Stimulated activated effector memory CD8-positive, alpha-beta T cell treated with anti-CD3 and anti-CD28 coated beads, Interleukin-12 subunit alpha, Interleukin-12 subunit beta, amount 100 ng/mL, for 72 hours (primary cell): ENCODE measurements at places on chromosomes 6 and 20.
A peak's percentile ranks its signal among the peaks of the same experiment; 100 is the strongest.

- no peak for DNase-seq
Measured at GRCh38 chr6:107328081-107328480, 131.3 kb downstream of the PDSS2 start.

- no peak for DNase-seq
Measured at GRCh38 chr6:39714802-39715201, 10.4 kb downstream of the KIF6 start.

DNA sequence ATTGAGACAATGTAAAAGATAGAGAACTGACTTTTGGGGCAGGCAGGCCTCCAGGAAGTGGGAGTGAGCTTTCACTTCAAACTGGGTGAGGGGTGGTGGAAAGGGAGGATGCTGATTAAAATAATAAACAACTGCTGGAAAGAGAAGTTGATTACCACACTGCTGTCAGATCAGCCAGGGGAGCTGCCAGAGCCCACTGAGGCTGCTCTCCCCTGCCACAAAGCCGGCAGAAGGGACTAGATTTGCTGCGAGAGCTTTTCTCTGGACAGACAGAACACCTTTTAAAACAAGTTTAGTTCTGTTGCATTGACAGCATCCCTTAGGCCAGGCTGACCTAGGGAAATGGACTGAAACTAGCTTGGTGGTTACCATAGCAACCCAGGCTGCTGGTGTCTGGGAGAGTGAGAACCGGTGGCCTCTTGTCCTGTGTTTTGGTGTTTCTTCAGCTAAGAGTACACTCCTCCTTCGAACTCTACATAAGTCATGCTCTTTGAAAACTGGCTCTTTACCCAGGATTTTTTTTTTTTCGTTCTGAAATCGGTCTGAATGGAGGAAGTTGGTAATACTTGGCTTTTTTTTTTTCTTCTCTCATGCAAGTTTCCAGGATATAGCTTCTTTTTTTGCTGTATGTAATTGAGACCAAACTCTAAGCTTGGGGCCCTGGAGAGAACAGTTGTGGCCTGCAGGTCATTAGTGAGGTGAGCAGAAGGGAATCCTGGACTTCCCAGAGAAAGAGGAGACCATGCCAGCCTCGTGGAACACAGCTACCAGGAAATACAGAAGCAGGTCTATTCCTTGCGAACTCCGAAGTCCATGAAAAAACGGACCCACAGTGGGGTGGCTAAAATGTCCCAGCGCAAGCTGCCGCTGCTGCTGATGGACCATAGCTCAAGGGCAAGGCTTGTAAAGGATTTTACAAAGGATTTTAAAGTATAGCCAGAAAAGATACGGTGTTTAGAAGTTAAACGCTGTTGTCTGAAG is 374.4 kb downstream of the UTRN start:
- DNase-seq = no peak

DNA sequence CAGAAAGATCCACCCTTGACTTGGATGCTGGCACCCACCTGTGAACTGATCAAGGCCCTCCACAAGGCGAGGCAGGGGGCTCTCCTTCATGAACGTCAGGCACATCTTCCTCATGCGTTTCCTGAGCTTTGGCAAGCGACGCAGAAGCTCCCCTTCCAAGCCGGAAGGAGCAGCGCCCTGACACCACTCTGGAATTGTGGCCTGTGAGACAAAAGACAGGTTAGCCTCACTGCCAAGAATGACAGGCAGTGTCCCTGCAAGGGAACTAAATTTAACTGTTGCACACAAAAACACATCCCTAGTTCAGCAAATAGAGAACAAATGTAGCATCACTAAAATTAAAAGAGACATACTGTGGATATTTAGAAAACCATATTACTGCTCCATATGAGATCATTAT is 42.0 kb upstream of the LYRM2 start:
- no peak for DNase-seq

DNA sequence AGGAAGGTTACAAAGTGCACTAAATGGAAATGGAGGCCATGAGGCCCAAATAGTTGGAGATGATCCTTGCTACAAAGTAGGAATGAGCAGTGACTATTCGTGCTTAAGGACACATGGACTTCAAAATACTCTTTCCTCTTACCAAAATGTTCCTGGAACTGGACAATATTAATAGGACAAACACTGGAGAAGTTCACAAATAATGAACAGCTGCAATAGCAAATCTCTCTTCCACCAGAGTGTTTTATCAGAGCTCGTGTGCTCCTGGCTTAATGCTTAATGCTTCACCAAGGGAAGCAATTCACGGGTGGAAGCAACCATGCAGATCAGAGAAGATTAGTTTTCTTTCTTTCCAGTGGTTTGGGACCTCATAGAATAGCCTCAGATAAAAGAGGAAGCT is 435.4 kb downstream of the BCKDHB start:
- no peak for DNase-seq

DNA sequence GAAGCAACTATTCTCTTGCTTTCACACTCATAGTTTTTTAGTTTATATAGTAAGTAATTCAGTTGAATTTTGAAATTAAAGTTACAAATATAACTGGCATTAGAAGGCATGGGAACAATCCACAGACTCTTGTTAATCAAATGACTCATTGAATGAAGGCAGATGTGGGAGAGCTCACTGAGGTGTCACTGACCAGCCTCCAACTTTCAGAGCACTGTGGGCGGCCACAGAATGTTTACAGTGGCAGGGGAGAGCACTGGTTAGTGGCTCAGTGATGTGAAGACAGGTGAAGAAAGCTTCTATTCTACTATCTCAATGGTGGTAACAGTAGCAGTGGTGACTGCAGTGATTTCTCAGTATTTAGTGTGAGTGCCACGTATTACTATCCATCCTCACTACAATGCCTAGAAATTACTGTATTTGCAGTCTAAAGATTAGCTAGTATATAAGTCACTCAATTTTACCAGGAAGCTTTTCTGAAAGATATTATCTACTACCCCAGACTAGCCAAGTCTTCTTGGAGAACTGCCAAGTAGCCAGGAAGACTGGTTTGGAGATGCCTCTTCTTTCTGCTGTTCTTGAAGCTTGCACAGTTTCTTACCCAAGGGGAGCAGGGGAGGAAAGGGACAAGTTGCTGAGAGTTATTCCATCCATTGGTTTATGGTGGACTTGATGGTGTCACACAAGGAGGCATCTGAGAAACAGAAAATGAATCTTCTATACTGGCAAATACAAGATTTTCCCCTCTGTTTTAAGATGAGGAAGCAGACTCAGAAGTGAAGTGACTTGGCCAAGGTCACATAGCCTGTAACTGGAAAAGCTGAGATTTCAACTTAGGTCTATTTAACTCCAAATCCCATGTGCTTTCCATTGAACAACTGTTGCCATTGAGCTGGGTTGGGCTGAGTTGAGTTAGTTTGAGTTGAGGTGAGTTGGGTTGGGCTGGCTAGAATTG is 231.2 kb downstream of the ANKRD60 start:
- DNase-seq = no peak

DNA sequence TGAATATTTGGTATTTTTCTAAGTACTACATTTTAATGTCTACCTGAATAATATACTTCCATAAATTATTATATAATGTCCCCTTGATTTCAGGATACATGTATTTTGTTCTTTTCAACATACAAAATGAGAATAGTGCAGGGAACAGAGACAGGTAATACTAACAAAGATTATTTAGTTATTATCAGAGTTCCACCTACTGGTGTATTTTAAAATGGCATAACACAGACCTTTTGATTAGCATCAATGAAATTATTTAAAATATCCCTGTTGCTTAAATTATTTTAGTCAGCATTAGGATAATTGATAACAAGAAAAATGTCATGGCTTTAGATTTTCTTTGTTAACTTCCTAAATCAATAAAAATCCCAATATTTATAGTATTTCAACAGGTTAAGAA is 184.0 kb downstream of the PRDM13 start:
- DNase-seq = no peak

DNA sequence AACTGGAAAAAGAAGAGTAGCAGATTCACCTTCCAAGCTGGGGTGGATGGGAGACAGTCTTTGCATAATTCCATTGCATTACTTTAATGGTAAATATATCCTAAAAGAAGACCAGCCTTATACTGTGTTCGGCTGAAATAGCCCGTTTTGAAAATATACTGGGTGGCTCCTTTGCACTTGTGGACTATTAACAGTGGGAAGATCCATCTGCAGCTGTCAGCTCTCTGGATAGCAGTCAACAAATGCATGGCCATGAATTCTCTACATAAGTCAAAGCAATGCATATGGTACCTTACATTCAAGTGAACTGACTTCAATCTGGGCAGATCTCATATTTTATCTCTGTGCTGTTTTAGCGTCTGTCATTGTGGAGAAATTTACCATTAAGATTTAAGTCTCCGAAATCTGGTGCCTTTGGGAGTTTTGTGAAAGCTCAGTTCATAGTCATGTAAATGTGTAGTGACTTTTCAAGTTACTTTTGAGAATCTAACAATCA is 400.6 kb upstream of the RNF217 start:
- DNase-seq = no peak

DNA sequence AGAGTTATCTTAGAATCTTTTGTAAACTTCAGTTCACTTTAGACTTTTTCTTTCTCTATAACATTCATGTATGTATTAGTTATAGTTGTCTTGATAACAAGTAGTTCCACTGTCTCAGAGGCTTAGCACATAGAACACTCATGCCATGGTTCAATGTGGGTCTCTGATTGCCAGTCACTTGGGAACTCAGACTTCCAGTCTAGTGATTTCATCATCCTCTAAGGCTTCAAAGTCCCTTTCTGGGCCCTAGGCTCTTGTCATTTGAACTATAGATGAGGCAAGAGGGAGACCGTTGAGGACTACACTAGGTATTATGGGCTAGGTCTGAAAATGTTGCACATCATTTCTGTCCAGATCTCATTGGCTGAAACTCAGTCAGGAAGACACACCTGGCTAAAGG is 8.4 kb upstream of the EEF1E1 start:
- no peak for DNase-seq

DNA sequence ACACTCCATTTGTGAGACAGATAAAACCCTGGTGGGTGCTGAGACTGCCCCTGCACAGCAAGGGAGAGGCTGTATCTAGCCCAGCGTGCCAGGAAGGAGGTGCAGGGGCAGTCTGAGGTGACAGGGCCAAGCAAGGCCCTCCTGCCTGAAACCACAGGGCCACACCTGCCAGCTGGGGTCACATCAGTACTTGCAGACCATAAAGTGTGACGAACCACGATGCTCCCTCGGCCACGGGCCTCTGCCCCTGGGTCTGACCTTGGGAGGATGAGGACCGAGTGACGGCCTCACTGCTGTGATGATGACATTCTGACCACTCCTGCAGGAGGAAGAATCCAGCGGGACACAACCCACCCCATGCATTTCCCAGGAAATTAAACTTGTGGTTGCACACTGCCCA is 75.1 kb downstream of the NINL start:
- DNase-seq = no peak

DNA sequence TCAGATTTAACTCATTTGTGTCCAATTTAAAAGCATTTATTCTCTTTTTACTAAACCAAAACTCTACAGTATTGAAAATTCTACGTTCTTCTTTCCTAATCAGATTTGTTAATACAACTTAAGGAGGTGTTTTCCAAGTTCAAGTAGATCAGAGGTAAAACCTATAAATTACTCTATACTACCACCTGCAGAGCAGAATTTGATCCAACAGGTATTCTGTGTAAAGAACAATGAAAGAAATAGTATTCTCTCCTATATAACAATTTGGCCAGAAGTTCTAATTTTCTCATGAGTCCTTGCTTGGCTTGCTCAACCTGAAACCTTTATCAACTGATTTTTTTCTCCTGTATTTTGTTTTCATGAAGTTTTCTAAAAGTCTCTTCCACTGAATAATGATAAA is 28.5 kb upstream of the DST start:
- no peak for DNase-seq

- DNase-seq = no peak
Measured at GRCh38 chr20:23371496-23371895, 9.5 kb downstream of the GZF1 start.

DNA sequence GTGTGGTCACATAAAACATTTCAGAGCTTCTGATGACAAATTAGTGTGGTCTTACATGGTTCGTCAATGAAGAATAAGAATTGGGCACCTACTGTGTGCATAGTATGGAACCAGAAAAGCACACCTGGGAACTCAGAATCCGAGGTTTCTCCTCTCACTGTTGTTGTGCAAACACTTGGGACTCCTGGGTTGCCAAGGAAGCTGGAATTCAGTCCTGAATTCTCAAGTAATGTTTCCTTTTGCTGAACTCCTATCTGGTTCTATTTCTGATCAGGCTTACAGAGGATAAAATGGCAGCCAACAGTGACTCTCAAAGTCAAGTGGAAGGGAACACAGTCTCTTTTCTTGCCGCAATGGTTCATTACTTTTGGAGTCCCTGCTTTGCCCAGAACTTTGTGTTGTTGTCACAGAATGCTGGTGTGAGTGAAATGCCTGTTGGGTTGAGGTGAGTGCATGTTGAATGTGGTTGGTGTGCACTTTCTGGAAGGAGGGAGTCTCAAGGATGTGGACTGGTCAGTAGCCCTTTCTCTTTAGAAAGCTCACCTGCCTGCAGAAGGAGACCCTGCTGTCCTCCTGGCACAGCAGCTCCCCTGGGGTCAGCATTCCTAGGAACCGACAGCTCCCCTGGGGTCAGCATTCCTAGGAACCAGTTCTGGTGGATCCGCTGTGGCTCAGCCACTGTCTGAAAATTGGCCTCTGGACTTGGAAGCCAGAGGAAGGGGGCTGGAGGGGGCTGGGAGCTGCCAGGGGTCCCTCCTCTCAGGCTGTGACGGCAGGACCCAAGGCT is 1.4 kb downstream of the UNC93A start:
- no peak for DNase-seq

- no peak for DNase-seq
Measured at GRCh38 chr20:2946988-2947961, 74.0 kb downstream of the PTPRA start.

GRCh38 chr6:70168681-70169377 is 134.1 kb downstream of the COL9A1 start:
- DNase-seq = no peak

DNA sequence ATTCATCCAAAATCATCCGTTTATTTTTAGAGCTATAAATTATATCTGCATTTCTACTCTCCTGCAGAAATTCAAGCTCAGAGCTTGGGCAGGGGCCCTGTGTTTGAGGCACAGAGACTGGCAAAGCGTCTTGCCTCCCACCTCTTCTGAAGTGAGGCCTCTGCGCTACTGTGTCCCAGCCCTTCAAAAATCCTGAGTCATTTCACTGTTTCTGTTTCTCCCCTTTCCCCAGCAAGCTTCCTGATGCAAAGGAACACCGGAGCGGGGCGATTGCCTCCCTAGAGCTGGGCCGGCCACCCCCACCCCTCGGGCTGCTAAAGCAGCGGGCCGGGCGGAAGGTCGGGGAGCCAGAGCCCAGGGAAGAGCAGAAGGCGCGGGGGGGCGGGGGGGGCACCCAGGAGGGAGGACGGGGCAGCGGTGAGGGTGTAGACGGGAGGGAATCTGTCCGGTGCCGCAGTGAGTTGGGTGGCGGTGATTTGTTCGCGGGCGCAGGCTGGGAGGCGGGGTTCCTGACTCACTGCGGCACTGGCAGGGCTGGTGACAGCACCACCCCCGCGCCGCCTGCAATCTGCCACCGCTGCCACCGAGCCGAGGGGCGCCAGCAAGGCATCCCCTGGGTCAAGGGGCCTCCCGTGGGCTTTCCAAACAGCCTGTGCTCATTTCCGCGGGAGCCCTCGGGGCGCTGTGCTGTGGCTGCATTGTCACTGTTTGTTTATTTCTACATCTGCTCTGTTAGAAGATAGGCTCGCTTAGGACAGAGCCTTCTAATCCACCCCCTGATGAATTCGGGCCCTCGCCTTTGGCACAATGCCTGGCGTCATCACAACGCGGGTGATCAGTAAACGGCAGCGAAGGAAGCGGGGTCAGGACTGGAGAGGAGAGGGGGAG is 46.5 kb upstream of the SNAP25 start:
- DNase-seq = peak; percentile 49
